Amniotic stem cell (primary cell): ENCODE measurements at places on chromosomes 2 and 18.

DNA sequence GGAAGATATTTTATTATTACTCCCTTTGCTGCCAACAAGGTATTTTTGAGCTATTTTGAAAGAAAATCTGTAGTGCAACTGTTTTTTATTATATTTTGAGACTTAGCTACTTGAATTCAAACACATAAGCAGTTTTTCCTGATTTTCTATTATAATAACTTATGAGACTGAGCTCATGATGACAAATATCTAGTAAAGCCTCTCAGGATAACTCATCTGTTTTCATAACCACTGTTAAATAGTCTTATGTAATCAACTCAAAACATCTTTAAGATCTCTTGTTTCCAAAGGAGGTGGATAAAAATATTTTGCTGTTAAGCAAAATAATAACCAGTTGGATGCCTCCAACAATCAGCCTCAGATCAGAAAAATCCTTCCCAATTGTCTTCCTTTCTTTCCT, 21.9 kb upstream of the PPP1CB start:
- no peak for DNase-seq

DNA sequence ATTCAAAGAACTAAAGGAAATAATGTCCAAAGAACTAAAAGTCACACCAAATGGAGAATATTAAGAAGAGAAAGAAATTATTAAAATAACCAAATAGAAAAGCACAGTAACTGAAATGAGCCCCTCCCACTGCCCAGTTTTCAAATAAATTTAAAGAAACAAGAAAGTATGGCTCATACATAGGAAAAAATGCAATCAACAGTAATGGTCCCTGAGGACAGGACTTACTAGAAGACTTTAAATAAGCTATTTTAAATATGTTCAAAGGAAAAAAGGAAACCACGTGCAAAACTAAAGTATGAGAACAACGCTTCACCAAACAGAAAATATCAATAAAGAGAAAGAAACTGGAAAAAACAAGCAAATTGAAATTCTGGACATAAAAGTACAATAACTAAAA, 58.9 kb downstream of the TMEM131 start:
- DNase-seq = no peak

DNA sequence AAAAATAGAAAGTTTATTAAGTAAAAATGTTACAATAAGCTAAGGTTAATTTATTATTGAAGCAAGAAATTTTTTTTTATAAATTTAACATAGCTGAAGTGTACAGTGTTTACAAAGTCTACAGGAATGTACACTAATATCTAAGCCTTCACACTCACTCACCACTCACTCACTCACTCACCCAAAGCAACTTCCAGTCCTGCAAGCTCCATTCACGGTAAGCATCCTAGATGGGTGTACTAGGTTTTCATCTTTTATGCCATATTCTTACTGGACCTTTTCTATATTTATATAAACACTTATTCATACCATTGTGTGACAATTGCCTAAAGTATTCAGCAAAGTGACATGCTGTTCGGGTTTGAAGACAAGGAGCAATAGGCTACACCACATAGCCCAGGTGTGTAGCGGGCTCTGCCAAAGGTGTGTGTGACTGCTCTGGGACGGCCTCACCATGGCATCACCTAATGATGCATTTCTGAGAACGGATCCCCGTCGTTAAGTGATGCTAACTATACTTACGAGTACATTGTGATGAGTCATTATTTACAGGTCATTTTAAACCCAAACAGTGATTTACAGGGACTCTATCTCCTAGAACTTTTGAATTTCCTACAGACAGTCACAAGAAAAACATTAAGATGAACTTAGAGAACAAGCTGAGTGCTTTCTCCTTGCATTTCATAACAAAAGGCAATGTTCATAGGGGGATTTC, 76.3 kb upstream of the ID2 start:
- no peak for DNase-seq

DNA sequence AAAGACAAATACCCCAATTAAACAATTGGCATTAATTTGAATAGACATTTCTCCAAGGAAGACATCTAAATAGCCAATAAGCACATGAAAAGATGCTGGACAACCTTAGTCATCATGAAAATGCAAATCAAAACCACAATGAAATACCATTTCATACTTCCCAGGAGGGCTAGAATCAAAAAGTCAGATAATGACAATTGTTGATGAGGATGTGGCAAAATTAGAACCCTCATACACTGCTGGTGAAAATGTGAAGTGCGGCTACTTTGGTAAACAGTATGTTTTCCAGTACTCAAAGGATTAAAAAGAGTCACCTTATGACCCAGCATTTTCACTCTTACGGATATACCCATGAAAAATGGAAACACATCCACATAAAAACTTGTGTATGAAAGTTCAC, 91.6 kb downstream of the FIGN start:
- no peak for DNase-seq

- no peak for DNase-seq
These were observed 58.4 kb downstream of the SPIRE1 start for GRCh38 chr18:12599543-12599942.

DNA sequence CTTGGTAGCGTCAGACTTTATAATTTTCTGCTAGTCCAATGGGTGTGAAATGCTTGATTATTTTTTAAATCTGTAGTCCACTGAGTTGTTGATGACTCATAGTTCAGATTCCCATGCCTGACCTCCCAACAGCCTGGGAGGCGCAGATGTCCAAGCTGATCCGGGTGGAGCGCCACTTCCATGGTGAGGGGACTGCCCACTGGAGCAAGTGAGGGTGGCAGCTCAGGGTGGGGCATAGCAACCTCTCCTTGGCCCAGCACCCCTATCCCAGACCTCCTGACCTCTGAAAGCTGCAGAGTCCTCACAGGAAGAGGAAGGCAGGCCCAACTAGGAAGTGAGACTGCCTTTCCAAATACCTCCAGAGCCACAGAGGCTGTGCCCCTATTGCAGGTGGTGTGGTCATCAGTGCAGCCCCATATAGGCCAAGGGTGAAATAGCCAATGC, 4.4 kb downstream of the MAL start:
- no peak for DNase-seq

DNA sequence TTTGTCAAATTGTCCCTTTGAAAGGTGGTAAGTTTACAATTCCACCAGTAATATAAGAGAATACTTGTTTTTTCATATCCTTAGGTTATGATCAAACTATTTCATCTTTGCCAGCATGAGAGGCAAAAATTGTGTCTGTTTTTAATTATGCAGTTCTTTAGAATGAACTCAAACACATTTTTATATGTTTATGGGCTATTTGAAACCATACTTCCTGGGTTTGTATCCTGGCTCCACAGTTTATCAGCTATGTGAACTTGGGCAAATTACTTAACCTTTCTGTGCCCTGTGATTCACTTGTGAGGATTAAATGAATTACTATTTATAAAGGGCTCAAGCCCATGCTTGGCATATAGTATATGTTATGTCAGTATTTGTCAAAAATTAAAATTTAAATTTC, 109.4 kb downstream of the TANC1 start:
- DNase-seq = no peak

- DNase-seq = no peak
These were observed 153.5 kb downstream of the NBAS start for GRCh38 chr2:15407666-15408065.

- DNase-seq = no peak
These were observed 46.8 kb downstream of the ATOH8 start for GRCh38 chr2:85800586-85800985.

GRCh38 chr2:101698014-101698843, 722 bp downstream of the MAP4K4 start:
- DNase-seq = no peak

DNA sequence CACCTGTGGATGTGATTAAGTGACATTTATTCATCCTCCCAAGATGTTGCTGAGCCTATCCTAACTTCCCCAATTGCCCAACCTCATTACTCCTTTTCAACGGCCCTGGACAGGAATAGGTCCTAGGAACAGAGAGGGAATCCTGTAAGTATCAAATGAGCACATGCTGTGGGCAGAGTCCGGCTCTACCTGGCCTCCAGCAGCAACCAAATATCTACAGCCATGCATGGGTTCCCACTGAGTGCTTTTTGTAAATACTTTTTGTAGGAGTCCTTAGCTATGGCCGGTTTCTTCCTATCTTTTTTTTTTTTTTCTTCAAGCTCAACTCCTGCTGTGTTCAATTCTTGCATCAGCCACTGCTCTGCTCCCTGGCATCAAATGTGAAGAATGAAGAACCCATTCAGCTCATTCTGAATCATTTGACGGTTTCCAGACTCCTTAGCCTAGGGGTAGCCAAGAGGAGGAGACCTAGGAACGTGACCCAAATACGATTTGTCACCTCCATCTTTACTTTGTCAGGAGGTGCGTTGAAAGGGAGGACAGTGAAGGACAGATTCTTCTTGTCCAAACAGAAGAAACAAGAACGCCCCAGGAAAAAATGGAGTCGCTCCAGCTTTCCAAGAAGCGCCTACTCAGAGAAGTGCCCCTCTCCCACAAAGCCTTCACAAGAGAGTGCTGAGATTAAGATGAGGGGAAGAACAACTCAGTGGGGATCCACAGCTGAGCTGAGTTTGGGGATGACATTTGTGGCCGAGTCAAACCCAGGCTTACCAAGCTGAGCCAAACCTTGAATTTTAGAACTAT, 46.7 kb upstream of the LCLAT1 start:
- no peak for DNase-seq

GRCh38 chr18:30491815-30492551, 550.6 kb downstream of the DSC3 start:
- no peak for DNase-seq

DNA sequence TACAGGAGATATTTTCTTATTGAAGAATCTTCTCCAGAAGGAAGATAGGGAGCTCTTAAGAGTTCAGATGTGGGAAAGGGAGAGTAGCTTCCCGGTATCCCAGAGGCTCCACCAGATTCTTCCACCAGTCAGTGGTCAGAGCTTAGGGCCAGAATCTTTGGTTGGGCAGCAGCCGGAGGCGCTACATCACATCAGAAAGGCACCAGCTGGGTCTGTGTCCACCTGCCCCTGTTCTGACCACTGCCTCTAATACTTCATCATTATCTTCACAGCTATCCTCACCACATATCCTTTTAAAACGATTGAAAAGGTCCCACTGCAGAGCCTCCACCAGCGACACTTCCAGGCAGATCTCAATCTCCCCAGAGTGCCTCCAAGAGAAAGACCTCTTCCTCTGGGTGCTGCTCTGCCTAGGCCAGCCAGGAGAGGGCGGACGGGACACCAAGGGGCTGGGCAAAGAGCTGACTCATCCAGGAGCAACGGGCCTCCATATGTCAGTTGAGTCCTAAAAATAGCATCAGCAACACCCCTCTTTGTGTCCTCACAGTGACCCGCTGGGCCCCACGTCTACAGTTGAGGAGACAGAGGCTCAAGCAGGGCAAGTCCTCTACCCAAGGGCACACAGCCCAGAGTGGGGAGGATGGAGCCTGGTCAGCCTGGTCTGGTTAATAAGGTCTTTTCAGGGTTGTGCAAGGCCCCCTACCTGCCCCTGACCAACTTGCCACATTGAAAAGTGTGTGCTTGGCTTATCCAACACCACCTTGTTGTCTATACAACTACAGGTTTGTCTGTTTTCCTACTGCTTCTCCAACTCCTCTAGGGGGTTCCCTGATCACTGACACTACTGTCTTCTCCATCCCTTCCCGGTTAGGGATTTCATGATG, 81.2 kb downstream of the ADD2 start:
- DNase-seq = no peak

DNA sequence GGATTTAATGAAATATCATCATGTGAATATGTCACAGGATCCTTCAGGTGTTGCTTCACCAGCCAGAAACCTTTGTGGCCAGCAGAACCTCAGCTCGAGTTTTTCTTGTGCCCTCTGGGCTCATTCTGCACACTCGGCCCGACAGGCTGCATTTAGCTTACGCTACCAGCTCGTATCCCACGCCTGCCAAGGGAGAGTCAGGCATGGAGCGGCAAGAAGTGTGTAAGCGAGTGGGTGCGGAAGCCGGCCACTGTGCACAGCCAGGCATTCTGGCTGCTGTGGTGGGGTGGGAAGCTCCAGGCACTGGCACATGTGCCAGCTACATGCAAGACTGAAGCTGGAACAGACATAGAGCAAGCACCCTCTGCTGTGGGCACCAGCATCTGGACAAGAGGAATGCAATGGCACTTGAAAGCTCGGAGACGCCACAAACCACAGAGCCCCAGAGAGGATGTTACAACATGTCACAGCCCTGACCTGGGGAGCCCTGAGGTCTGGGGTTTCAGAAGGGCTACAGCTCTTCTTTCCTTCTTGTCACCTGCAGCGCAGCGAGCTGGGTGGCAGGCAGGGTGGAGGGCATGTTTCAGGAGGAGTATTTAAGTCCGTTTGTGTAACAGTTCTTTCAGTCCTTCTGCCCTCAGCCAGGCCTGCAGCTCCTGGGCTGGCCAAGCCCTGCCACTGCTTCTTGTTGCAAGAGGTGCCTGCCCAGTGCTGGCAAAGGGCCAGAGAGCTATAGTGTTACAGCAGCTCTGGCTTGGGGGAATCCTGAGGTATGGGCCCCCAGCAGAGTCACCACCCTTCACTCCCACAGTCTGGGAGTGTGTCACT, 257.3 kb upstream of the HNMT start:
- no peak for DNase-seq

- DNase-seq = no peak
These were observed 16.7 kb upstream of the STAT1 start for GRCh38 chr2:191030521-191031154.

DNA sequence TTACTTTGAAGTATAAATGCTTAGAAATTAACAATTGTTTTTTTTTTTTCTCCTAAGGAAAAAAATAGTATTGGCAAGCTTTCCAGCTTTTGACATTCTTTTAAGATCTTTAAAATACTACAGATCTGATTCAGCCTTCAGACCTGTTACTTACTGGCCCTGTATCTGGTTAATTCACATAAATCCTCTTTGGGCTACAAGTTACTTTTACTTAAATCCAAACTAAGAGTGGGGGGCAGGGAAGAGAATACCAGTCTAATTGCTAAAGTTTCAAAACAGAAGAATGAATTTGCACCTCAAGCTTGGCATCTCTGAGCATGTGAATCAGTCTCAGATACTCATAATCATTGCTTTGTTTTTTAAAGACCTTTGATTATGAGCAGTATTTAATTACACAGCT, 386.3 kb downstream of the PARD3B start:
- DNase-seq = no peak

DNA sequence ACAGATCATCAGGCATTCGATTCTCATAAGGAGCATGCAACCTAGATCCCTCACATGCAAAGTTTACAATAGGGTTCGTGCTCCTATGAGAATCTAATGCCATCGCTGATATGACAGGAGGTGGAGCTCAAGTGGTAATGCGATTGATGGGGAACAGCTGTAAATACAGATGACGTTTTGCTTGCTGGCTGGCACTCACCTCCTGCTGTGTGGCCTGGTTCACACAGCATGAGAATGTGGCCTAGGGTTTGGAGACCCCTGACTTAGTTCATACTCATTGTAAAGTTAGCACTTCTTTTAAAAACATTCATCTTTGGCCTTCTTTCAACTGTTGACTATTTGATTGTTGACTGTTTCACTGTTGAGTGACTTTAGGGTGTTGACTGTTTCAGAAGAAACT, 8.7 kb upstream of the CHMP1B start:
- no peak for DNase-seq
